ENCODE measurements at places on chromosomes 4 and X.

DNA sequence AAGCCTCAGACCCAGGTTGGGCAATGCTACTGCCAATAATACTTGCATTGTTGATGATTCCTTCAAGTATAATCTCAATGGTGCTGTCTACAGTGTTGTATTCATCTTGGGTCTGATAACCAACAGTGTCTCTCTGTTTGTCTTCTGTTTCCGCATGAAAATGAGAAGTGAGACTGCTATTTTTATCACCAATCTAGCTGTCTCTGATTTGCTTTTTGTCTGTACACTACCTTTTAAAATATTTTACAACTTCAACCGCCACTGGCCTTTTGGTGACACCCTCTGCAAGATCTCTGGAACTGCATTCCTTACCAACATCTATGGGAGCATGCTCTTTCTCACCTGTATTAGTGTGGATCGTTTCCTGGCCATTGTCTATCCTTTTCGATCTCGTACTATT is 7.4 kb downstream of the LPAR4 start:
- no peak for DNase-seq

DNA sequence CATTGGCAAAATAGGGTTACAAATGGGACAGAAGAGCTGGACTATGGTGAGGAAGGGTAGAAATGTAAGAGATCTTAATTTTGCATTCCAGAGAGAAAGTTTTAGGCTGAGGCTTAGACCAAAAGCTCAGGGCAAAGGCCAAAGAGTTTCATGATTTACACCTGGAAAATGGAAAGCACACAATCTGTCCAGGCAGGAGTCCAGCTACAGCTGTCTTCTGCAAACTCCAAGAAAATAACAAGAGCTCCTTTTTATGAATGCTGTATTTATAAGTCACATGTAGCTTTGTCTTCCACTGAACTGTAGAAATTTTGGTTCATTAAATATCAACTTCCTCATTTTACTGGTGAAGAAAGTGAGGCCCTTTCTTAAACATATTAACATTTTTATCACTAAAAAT is 288.0 kb upstream of the ATOH1 start:
- no peak for DNase-seq

DNA sequence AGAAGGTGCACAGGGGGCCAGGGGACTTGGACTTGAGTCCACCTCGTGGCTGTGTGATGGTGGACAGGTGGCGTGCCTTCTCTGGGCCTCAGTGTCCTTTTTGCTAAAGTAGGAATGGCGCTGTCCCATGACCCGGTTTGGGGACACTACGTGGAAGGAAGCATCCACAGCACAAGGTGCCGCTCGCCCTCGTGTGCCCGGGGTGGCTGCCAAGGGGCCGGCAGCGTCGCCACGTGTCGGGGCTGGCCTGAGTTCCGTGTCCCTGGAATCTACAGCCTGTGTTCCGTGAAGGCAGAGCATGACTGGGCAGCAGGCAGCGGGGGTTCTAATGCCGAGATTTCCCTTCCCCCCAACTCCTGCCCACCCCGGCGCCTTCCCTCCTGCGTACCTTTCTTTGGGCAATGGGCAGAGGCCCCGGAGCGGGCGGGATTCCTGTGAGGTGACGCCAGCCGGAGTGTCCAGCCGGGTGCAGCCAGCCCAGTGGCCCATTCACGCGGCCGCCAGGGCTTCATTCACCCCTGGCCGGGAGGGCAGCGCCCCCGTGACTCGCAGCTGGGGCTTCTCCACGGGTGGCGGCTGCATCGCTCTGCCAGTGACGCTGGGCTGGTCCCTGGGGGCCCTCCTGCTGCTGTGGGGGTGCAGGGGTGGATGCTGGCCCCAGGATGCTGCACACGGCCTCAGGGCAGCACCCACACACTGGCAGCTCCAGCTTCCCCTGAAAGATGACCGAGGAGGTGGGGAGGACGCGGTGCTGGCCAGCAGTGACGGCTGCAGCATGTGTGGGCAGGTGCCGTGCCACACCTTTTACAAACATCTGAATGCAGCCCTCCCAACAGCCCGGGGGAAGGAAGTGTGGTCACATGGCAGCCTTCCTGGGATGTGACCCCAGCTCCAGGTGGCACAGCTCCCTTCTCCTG is 21.2 kb downstream of the DOK7 start:
- DNase-seq = no peak

GRCh38 chr4:165013691-165014090 is 18.1 kb upstream of the TRIM60 start:
- no peak for DNase-seq

- DNase-seq = no peak
Observed at GRCh38 chrX:39670281-39670680, 427.5 kb downstream of the BCOR start.

GRCh38 chr4:4613641-4614286 is 71.9 kb upstream of the STX18 start:
- DNase-seq = no peak

- no peak for DNase-seq
Observed at GRCh38 chrX:150913511-150913910, 15.0 kb upstream of the CD99L2 start.

DNA sequence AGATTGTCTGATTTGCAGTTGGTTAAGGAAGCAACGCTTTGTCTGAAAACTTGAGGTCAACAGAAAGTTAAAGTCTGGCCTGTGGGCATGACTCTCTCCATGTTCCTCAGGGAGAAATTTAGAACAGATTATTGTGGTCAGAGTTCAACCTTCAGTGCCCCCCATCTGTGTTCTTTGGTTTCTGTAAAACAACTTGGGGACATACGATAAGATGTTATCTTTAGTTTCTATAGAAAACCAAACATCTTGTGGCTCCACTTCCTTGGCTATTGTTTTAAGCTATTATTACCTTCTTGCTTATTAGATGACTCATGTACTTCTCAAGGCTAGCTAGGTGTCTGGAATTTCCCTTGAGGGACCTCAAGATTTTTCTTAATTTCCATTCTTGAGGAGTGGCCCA is 507.7 kb downstream of the PDHA2 start:
- no peak for DNase-seq

DNA sequence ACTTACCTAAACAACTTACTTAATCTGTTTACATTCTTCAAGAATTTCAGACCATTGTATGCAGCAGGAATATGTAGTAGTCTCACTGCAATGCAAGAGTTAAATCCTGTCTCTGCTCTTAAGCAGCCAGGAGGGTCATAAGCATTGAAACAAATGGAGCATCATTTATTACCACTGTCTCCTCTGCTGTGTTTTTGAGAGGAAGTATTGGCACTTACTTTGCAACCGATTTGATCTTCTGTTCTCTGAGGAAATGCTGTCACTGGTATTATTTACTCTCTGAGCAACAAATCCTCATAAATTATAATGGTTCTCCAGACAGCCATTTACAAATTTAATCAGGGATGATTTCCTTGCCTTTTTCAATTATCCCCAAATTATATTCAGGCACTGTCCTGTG is 1367.1 kb downstream of the STIM2 start:
- no peak for DNase-seq

GRCh38 chr4:184693056-184693455 is 40.8 kb downstream of the CENPU start:
- no peak for DNase-seq

- no peak for DNase-seq
Observed at GRCh38 chr4:29043411-29043810, 1676.8 kb upstream of the PCDH7 start.

GRCh38 chrX:97672608-97673007 is 788.9 kb downstream of the RPA4 start:
- no peak for DNase-seq

DNA sequence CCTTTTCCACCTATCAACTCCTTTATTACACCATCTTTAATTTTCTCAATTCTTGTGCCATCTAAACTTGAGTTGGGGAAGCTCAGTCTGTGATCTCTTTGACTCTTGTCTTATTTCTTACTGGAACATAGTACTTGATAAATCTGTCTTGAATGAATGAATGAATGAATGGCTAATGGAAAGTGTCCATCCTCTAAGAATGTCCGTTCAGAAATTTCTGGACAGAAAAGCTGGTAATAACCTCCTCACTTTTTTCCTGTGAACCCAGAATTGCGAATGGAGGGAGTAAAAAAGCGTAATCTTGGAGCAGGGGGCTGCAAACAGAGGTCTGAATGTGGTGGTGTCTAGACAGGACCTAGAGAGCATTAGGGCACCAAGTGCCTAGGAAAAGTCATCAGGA is 9.4 kb upstream of the CLTRN start:
- DNase-seq = no peak

- no peak for DNase-seq
Observed at GRCh38 chrX:21612154-21612553, 46.0 kb downstream of the KLHL34 start.

DNA sequence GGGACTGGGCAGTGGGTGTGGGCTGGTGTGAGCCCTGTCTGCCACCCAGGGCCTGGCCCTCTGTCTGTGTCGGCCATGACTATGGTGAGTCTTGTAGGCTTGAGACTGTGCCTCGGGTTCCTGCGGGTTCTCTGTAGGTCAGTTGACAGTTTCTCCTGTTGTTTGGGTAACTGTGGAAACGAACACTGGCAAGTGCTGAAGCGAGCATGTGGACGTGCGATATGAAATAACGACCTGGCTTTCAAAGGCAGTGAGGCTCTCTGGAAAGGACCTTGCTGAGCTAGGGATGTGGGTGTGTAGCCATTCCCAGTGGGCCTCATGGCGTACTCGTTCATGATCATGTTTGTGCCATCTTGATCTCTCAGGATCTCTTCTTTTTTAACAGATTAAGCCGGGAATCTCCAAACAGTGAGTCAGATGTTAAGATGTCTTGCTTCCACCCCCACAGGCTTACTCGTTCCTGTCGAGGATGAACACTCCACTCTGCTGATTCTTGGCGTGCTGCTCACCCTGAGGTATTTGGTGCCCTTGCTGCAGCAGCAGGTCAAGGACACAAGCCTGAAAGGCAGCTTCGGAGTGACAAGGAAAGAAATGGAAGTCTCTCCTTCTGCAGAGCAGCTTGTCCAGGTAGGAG is 41.3 kb downstream of the HTT start:
- no peak for DNase-seq

DNA sequence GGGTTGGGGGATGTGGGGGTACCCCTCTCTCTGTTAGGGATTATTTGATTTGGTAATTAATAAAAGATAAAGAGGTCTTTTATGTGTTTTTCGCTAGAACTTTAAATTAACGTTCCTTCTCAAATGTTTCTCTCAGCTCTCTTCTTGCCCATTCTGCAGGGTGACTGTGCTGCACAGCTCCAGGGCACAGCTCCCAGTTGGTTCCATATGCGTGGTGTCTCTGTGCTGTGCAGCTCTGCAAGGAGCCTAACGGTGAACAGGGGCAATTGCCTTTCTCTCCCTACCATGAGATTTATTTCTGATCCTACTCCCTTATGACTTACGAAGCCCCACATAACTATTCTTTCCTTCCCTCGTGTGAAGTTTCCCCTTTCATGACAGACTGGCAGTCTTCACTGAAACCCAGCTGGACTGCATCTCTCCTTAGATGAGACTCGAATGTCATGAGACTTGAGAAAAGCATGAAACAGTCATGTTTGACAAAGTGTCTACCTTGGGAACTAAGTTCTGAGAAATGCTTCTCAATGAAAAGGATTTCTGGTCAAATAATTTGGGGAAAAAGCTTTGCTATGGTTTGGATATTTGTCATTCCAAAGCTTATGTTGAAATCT is 50.2 kb upstream of the SPRY1 start:
- DNase-seq = no peak

DNA sequence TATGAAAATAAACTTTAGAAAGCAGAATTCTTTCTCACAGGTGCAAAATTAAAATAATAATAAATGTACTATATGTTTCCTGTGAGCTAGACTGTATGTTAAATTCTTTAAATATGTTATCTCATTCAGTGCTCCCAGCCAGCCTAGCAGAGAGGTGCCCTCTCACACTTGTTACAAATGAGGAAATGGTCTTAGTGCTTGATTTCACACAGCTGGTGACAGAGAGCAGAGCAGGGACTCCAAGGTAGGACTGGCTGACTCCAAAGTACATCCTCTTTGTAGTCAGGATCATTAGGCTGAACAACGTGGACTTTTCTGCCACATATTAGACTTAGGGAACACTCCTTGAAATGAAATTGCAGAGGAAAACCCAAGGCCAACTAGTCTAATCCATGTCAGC is 72.0 kb upstream of the HHIP start:
- DNase-seq = no peak

GRCh38 chr4:53361451-53361850 is 4.4 kb downstream of the SCFD2 start:
- DNase-seq = no peak

DNA sequence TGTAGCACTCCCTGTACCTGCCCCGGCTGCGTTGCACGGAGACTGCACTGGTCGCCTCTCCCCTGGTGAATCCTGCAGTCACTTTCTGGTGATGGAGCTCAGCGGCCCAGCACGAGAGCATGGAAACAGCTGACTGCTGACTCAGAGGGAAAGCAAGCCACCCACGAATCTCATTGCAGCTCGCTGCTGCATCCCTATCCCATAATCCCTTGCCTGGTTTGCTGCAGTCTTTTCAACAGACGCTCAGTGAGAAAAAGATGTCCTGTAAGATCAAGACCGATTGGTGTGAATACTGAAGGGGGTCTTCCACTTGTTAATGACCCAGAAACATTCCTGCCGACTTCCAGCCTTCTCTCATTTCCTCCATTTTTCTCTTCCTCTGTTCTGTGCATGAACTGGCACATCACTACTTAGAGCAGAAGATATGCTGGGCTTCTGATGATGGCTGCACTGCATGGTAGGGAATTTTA is 52.9 kb downstream of the TRIM2 start:
- DNase-seq = peak; percentile 63

GRCh38 chr4:150600812-150601445 is 19.0 kb downstream of the MAB21L2 start:
- DNase-seq = no peak
